ENCODE measurements at places on chromosomes 2 and 18. TPM values are rescaled to one million over a fixed set of nuclear protein-coding genes. Genes with fewer than 3 reads are reported as not detected.

ZSWIM2 gene
- total RNA-seq = not detected

SPC25 gene
- total RNA-seq = 64.8 TPM

DNA sequence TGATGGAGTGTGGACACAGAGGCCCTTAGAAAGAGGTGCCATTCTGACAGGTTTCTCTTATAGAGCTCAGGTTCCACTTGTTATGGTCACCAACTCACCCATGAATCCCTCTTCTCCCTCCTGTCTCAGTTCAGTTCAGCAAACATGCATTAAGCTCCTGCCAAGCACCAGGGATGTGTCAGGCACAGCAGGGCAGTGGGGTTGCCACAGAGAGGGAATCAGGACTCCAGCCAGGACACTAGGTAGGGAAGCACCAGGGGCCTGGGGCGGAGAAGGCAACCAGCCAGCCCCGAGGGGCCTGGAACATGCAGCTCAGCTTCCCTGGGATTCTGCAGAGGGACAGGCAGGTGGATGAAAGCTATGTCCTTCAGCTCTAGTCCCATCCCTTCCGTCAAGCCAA is 44.6 kb downstream of the TOGARAM2 start:
- no peaks in the 10 kb centered on the region for H3K36me3 ChIP-seq
- H3K27ac ChIP-seq = no peak overlapping the region
- DNase-seq = no peak
- H3K4me3 ChIP-seq = no peak overlapping the region

LOXL3 gene
- 14.8 TPM for total RNA-seq

Data from SJSA1 (cell line).